ENCODE measurements at places on chromosomes 7 and 10.

DNA sequence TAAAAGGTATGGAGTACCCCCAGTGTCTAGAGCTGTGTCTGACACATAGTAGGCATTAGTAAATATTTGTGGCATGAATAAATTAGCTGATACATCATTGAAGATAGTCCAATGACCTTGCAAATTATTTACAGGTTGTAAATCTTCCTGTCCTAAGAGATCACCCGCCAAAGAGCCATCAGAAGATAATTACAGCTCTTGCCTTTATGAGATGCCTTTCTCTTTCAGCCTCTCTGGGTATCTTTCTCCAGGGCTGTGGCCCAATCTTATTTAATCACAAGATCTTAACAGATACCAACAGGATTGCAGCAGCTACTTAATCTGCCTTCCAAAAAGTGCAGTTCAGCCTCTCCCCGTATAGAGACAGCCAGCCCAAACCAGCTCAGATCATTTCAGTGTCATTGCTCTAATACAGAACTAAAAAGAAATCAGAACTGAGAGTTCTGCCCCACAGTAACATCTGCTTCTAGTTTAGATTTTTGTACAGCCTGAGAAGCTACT, 41.5 kb downstream of the MYOF start:
- no peak for DNase-seq

DNA sequence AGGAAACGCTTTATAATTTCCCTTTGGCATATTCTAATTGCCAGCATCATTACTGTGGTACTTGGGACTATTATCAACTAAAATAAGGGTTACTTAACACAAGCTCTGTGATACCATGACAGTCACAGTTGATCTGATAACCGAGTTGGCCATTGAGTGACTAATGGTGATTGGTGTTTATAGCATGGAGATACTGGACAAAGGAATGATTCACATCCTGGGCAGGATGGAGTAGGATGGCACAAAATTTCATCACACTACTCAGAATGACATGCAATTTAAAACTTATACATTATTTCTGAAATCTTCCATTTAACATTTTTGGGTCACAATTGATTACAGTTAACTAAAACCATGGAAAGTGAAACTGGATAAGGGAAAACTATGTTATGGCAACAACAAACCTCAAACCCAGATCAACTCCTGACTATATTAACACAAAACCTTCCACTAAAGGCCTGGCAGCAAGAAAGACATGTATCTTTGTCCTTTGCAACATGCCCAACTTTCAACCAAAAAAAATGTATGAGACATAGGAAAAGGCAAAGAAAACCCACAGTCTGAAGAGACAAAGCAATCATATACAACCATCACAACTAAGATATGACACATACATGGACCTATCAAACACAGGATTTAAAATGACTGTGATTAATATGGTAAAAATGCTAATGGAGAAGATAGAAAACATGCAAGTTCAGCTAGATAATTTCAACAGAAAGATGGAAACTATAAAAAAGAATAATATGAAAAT, 208.5 kb upstream of the NRP1 start:
- DNase-seq = no peak

DNA sequence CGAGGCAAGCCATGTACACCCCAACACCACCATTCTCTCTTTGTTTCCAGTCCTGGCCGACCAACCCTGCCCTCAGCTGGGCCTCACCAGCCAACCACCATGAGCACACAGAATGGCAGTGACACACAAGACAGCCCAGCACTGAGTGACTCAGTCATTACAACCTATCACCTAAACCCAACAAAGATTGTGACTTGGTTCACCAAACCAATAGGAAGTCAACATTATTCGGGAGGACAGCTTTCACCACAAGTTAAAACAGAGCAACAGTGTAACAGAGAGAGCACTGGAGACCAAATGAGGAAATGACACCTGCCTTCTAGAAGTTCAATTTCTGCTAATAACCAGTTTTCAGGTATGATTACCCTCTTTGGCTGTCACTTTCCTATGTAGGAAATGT, 72.1 kb downstream of the DNMBP start:
- DNase-seq = no peak

- DNase-seq = no peak
Observed at GRCh38 chr7:108248418-108248817, 118.3 kb upstream of the LAMB4 start.

- no peak for DNase-seq
Observed at GRCh38 chr10:36666451-36666850, 458.9 kb upstream of the ANKRD30A start.

DNA sequence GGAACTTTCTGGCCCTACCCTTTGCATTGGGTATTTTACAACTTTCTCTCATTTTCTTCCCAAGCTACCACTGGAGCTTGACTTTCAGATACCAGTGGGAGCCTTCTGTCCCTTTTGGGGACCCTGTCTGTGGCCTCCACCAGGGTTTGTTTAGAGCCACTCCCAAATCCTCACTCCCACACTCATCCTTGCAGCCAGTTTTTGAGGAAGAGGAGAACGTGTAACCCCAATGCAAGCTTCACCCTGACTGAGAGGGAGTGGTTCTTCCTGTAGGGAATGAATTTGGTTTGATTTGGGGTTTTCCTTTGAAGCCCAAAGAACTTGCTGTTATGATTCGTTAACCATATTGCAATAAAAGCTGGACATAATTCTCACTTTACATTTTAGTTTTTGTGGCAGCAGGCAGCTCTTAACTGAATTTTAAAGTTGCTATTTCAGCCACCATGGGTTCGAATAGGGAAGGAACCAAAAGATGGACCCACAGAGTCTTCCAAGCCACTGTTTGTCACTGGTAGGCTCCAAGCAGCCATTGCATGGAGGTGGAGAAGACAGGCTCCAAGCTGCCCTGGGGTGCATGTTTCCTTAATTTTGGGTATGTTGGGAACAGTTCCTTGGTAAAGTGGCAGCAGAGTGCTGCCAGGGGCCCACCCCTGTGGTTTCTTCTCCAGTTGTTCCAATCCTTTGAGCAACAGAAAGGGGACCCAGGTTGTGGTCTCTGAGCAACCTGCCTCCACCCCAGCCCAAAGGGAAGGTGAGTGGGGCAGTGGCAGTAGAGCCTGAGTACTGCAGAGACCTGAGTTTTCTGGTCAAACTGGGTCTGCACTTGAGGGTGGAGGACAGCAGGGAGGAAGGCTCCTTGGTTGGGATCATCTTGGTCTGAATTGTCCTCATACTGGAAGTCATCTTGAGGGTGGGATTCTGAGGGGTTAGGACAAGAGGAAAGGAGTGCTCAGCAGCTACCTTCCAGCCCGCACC, 5.1 kb downstream of the EVX1 start:
- no peak for DNase-seq

GRCh38 chr10:44171765-44172164, 213.1 kb downstream of the CXCL12 start:
- no peak for DNase-seq

GRCh38 chr7:34523226-34523918, 134.6 kb upstream of the NPSR1 start:
- DNase-seq = no peak

GRCh38 chr10:126130271-126130710, 233.9 kb downstream of the FANK1 start:
- no peak for DNase-seq
